ENCODE measurements at places on chromosomes 16 and 17.
A peak's percentile ranks its signal among the peaks of the same experiment; 100 is the strongest.

GRCh38 chr17:35716897-35717465 lies 14.5 kb upstream of the RASL10B start:
- no peak for DNase-seq

- no peak for DNase-seq
These were observed 28.4 kb upstream of the ZFPM1 start for GRCh38 chr16:88424587-88425235.

DNA sequence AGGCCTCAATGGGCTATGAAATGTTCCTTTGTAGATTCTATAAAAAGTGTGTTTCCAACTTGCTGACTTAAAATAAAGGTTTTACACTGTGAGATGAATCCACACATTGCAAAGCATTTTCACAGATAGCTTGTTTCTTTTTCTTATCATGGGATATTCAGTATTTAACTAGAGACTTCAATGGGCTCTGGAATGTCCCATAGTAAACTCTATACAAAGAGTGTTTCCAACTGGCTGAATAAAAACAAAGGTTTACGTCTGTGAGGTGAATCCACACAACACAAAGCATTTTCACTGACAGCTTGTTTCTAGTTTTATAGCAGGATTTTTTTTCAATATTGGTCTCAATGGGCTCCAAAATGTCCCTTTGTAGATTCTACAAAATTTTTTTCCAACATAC lies 550.1 kb downstream of the KCNJ18 start:
- no peak for DNase-seq

GRCh38 chr16:20073203-20074098 lies at the start of gene GPR139:
Gene GPR139 (minus strand): TSS chr16:20073890. CDS start chr16:20073616, 274 bp downstream.
- no peak for DNase-seq

DNA sequence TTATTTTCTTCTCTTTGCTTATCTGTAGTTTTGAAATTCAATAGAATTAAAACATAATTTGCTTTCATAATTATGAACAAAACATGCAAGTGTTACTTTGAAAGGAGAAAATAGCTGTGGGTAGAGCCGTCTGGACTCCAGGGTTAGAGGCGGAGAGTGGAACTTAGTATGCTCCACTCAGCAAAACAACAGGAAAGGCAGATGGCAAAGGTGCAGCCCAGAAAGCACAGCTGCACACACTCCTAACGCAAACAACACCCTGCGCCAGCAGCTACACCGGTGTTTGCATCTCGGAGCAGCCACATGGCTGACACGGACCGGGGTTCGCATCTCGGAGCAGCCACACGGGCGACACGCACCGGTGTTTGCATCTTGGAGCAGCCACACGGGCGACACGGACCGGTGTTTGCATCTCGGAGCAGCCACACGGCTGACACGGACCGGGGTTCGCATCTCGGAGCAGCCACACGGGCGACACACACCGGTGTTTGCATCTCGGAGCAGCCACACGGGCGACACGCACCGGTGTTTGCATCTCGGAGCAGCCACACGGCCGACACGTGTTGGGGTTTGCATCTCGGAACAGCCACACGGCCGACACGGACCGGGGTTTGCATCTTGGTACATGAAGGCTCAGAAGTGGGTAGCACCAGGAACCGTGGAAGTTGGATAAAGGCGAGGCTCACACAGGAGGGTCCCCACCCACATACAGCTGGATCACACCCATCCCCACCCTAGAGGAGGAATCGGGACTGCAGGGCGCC lies 12.2 kb upstream of the CAPN15 start:
- no peak for DNase-seq

DNA sequence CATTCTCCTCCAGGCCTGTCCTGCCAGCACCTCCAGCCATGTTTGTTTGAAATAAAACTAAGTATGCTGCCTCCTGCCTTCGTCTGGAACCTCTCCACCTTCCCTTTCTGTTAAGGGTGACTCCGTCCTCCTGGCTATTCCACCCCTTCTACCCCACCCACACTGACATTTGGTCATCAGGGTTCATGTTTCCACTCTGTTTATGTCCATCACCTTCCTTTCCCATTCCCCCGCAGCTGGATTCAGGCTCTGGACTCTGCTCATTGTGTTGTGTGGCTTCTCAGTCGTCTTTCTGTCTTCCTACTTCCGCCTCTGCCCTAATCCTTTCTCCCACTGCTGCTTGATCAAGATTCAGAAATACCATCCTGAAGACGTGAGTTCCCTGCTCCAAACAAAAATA lies 28.6 kb downstream of the EPN2 start:
- DNase-seq: no peak

GRCh38 chr17:17414341-17414805 lies 62.4 kb upstream of the MED9 start:
- DNase-seq: no peak

- no peak for DNase-seq
These were observed 50.7 kb upstream of the SLC25A19 start for GRCh38 chr17:75339971-75340370.

DNA sequence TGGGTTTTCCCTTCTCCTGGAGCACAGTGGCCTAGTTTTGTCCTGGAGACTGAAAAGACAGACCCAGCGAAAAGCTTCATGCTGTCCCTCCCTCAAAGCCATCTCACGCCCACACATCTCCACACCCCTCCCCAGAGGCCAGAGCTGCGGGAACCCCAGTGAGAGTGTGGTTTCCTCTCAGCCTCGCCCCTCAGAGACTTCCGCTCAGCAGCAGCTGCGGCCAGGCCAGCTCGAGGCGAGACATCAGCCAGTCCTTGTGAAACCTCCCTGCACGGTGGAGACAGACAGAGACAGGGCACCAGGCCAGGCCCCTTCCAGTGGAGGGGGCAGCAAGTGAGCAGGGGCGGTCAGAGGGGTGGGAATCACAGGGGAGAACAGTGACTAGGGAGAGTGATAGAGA lies 77.0 kb upstream of the TNRC6C start:
- no peak for DNase-seq

DNA sequence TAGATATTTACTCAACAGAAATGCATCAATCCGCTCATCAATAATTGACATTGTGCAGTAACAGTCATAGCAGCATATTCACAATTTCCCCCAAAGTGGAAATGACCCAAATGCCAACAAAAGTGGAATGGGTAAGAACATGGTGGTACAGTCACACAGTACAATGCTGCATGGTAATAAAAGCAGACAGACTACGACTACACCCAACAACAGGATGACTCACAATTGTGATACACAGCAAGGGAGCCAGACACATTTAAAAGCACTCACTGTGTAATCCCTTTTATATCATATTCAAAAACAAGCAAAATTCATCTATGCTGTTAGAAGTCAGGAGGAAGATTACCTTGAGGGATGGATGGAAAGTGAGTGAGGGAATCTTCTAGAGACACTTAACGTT lies 76.5 kb upstream of the NUDT7 start:
- DNase-seq: no peak

DNA sequence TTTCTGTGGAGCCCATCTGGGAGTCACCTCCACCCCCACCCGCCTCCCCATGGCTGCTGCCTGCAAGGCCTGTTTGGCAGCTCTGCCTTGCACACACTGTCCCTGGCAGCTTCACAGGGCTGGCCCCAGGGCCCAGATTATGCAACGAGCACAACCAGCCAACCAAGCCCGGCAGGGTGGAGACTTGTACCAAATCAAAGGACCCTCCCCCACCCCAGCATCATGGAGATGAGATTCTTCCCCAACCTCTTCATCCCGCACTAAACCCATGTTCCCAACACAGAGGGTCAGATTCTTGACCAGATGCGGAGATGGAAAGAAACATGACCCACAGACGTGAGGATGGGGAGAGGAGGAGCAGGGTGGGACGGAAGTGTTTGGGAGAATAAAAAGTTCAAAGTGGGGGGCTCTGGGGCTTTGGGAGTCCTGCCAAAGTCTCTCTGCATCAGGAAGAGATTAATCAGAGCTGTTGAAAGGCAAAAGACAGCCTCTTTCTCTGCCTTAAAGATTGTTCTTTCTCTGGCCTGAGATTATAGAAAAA lies 3.8 kb downstream of the SMARCD2 start:
- DNase-seq: peak; percentile 34

DNA sequence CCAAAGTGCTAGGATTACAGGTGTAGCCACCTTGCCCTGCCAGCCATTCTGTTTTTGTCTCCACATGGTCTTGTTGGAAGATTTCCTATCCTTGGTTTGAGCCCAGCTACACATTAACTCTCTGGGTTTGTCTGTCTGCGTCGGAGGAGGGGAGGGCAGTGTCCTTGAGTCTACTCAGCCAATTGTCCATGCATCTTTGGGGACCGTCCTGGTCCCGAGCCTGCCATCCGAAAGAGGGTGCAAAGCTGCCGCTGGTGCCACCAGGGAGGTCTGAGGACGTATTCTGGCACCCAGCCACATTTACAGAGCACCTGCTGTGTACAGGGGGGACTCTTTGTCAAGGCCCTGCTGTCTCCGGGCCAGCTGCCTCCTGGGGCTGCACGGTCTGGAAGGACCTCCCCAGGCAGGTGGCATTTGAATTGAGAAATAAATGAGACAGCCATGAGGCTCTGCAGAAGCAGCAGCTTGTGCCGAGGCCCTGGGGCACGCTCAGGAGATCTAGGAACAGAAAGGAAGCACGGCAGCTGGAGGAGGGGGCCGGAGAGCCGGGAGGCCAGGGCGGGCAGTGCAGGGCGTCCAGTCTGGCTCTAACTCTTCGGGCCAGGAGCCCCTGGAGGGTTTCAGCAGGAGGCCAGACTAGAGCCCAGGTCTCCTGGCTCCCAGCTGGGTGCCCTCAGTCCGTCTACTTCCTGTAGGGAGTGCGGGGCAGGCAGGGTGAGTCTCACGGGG lies 1.5 kb downstream of the CYBA start:
- DNase-seq: no peak

GRCh38 chr17:80726558-80727408 lies 182.1 kb downstream of the RPTOR start:
- no peak for DNase-seq

DNA sequence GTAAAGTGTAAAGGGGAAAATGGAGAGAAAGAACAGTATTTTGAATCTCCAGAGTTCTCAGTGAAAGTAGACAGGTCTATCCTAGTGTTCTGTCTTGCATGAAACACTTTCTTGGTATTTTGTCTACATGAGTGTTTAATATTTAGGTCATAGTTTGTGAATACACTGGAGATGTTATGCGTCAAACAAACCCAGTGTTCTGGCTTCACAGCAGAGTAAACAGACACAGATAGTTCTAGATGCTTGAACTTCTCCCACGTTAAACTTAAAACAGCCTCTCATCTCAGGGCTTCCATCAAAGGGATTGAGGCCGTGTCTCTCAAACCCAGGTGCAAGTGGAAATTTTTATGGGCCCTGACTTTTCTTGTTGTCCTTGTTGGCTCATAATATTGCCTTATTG lies 48.3 kb downstream of the RBFOX1 start:
- no peak for DNase-seq

GRCh38 chr16:11557801-11558200 lies 28.9 kb downstream of the LITAF start:
- DNase-seq: no peak

DNA sequence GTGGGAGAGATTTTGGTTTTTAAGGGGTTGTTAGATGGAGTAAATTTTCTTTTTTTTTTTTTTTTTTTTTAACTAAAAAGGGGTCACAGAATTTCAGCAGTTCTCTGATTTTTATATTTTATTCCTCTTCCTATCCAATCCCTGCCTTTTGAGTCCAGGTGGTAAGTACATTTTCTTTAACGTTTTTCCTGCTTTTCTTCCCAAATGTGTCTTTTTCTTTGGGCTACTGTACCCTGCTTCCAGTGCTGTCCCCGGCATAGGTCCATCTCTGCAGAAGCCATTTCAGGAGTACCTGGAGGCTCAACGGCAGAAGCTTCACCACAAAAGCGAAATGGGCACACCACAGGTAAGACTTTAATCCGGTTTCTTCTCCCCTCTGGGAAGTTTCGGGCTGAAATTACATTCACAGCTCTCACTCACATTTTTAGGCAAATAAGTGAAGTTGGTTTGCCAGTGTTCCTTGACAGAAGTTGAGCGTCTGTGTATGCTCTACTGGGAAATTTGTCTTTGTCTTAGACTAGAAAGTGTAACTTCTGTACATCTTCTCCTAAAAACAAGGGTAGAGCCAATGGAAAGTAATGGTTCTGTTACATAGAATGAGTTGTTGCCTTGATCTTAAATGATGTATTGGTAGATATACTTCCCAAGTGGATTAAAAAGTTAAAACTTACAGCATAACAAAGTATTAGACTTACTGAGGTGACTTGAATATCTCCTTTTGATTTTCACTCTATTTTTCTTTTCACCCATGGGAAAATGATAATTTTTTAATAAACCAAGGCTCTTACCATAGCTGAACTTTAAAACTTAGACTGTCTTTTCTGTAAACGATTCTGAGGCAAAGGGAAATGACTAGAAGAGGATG lies 54.5 kb downstream of the TUBD1 start:
- no peak for DNase-seq

- no peak for DNase-seq
These were observed 3.5 kb upstream of the CNEP1R1 start for GRCh38 chr16:50021544-50021943.

- no peak for DNase-seq
These were observed 17.7 kb downstream of the SLC7A5 start for GRCh38 chr16:87851601-87852000.

GRCh38 chr16:28172336-28172735 lies 39.4 kb downstream of the XPO6 start:
- DNase-seq: no peak

DNA sequence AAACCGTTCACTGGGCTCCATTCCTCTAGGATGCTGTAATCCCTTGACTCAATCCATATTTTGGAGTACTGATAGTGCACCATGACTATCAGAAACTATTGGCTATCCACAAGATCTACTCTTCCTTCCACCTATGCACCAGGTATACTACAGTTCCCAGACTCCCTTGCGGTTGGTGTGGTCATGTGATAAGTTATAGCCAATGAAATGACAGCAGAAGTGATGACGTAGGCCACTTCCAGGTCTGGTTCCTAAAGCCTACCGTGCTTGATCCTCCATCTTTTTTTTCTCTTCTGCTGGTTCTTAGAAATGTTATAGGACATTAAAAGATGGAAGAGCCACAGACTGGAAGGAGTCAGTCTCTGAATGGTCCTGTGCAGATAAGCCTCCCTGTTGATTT lies 278.8 kb upstream of the C16orf82 start:
- no peak for DNase-seq

DNA sequence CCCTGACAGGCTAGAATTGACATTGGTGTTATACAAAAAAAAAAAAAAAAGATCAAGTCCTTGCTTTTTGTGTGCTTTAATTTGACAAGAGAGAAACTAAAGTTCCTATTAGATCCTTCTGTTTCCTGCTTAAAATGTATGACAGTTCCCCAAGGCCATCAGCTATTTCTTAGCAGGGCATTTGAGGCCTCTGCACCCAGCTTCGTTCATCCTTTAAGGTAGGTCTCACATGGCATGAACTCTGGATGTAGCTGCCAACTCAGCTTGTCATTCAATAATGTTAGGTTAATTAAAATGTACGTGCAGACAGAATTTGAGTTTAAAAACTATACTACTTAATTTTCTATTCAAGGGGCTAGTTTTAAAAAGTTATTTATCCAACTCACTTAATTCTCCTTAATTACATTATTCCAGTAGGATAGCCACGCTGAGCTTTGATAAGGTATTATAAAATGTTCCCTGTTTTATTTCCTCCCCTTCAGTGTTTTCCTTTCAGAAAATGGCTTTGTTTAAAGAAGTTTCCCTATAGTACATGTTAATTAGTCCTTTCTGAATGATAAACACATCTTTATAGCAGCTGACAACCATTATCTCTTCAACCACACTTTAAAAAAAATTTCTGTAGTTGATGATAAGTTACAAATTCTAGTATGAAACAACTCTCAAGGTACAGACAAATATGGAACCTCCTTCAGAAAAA lies 1.2 kb upstream of the RFFL start:
- DNase-seq: no peak
